ENCODE measurements at places on chromosomes 2 and 18. TPM values are rescaled to one million over a fixed set of nuclear protein-coding genes. Genes with fewer than 3 reads are reported as not detected.

The PTPRN gene
- polyA plus RNA-seq = 0.30 TPM

GRCh38 chr2:70029814-70030409 lies 57.4 kb upstream of the PCBP1 start:
- peak; percentile 34 for DNase-seq

The NTSR2 gene
- polyA plus RNA-seq = not detected

- no peak for DNase-seq
Measured at GRCh38 chr18:56402872-56403516, 235.4 kb downstream of the TXNL1 start.

The HK2 gene
- 2.1 TPM for polyA plus RNA-seq

- peak; percentile 55 for DNase-seq
Measured at GRCh38 chr2:158953926-158954763, 14.3 kb upstream of the TANC1 start.

The FBXO15 gene
- polyA plus RNA-seq = 4.4 TPM

- DNase-seq = no peak
Measured at GRCh38 chr2:177584030-177584692, 191.6 kb downstream of the AGPS start.

The NT5C1B gene
- 0.73 TPM for polyA plus RNA-seq

The SKOR2 gene
- polyA plus RNA-seq = not detected

GRCh38 chr2:181111059-181111458 lies 130.7 kb downstream of the UBE2E3 start:
- DNase-seq = no peak

DNA sequence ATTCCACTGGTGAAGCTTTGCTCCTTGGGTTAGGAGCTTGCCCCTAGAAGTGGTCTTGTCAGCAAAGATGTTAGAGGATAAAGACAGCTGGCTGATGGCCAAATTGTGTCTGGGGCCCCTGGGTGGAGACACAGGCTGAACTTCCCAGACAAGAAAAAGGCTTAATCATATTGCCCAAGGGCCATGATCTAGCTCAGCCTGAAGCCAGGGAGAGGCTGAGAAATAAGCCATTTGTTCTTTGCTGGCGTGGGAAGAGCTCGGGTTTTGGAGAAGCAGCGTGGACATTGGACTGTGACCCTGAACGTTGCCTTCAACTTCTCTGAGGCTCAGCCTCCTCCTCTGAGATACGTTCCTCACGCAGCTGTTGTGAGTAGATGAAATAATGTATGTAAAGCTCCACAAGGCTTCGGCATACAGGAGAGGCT lies 153.0 kb downstream of the ZFP36L2 start:
- peak; percentile 57 for DNase-seq

- DNase-seq = no peak
Measured at GRCh38 chr2:220493871-220494525, 866.6 kb downstream of the SLC4A3 start.

DNA sequence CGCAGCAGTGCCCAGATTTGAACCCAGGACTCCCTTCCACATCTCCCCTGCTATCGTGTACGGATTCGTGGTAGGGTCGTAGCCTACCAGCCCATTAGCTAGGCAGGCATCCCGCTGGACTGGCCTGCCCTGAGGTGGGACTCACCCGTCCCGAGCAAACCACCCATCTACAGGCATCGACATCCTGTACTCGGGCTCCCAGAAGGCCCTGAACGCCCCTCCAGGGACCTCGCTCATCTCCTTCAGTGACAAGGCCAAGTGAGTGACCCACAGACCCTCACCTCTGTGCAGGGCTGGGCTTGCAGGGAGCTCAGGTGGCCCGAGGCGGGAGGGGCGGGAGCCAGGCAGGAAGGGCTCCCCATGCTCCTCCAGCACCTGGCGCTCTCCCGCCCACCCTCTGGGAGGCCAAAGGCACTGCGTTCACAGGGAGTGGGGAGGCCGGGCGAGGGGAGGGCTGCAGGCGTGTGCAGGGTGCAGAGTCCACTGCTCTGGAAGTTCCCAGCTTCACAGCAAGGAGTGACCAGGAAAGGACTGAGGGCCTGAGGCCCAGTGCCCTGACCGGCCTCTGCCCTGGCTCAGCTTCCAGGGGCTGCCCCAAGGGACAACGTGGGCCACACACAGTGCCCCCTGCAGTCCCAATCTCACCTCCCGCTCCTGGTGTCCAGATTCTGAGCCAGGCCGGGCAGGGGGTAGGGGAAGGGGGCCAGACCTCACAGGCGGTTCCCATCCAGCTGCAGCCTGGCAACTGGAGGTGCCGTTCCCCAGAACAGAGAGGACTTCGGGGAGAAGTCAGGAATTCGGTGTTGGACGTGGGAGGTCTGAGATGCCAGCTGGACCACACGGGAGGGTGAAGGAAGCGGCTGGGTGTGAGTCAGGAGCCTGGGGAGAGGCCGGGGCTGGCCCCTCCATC lies 5.4 kb downstream of the AGXT start:
- no peak for DNase-seq

DNA sequence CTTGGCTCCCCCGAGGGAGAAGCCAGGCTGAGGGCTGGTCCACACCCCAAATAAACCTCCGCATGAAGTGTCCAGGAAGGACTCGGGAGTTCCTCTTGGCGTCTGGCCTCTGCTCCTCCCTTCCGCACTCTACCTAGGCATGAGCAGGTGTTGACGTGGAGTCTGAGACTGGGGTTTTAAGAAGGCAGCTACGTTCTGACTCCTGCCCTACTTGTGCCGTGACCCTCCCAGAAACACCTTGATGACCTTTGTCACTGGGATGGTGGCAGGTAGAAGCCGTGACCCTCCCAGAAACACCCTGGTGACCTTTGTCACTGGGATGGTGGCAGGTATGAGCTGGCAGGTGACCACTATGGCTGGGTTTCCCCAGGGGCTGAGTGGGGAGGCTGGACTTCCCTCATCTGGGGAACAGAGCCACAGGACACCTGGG lies 54.8 kb downstream of the HS6ST1 start:
- no peak for DNase-seq

GRCh38 chr18:49175071-49175470 lies 224.3 kb upstream of the SMAD7 start:
- no peak for DNase-seq

DNA sequence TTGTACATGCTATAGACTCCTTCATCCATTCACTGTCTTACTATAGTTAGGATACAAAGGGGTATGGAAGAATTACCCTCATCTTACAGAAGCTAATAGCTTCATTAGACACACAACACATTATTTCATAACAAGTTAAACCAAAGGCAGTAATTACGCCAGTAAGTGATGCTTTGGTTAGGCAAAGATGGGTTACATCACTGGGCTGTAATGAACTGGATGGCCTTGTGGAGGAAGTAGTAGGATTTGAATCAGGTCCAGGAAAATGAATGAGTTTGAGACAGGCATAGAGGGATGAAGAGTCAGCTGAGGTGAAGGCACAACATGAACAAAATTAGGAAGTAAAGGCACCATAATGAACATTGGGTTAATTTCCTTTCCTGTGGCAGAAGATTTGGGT lies 80.1 kb downstream of the SOCS6 start:
- no peak for DNase-seq

The TEKT4 gene
- polyA plus RNA-seq = 0.16 TPM

GRCh38 chr2:173963323-173963816 lies 1.8 kb downstream of the SP3 start:
- no peak for DNase-seq

The HOXD4 gene
- 0.52 TPM for polyA plus RNA-seq

The C1D gene
- polyA plus RNA-seq = 51.2 TPM

- peak; percentile 58 for DNase-seq
Measured at GRCh38 chr2:205496772-205497171, 185.5 kb upstream of the NRP2 start.

DNA sequence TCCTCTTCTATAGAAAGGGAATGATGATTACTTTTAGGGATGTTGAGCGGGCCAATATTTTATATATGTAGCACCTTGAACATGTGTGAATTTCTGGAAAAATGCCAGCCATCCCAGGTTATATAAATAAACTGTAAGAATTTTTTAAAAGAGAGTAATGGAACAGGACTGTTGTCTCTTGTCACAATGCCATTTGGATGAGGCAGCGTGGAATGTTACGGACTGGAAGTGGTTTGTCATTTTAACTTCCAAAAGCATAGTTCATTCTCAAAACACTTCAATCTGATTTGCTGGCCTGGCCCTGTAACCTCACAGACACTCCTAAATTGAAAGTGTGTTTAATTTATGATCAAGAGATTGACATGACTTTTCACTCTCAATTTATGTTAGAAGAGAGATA lies 70.8 kb downstream of the TPGS2 start:
- DNase-seq = no peak

GRCh38 chr2:39407516-39408296 lies 29.4 kb downstream of the MAP4K3 start:
- no peak for DNase-seq

The CAD gene
- 31.5 TPM for polyA plus RNA-seq

- DNase-seq = no peak
Measured at GRCh38 chr2:240224676-240225075, 84.2 kb upstream of the OTOS start.

The PPIL3 gene
- 62.6 TPM for polyA plus RNA-seq

- peak; percentile 51 for DNase-seq
Measured at GRCh38 chr2:55051026-55051866, 995 bp upstream of the RTN4 start.

- no peak for DNase-seq
Measured at GRCh38 chr2:110707386-110707965, 24.9 kb upstream of the ACOXL start.

DNA sequence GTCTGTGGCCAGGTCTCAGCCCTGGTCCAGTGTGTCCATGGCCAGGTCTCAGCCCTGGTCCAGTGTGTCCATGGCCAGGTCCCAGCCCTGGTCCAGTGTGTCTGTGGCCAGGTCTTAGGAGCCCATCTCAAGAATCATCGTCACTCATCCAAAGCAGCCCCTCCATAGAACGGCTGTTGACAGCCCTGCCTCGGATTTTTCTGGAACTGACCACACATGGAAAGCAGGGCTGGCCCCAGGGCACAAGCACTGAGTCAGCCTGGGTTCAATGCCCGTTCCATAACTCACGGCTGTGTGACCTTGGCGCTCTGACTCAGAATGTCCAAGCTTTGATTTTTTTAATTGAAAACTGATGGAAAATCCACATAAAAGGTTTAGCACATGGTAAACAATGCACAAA lies 59.9 kb upstream of the SNTG2 start:
- DNase-seq = no peak

The DPP10 gene
- 4.3 TPM for polyA plus RNA-seq

DNA sequence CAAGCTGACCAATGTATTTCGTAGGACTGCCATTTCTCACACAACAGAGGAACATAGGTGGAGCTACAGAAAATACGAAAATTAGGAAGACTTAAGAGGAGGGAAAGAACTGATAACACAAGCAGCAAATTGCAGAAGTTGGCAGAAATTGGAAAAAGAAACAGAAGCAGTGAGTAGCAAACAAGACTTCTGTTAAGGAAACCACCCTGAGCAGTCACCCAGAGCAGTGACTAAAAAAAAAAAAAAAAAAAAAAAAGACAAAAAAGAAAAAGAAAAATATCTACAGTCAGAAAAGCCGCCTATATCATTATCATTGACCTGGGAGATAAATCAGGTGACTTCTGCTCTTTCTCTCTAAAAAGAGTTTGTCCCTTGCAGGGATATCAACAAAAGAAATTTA lies 21.4 kb downstream of the STK17B start:
- no peak for DNase-seq

The PMAIP1 gene
- polyA plus RNA-seq = 2.7 TPM

The ECEL1 gene
- 0.25 TPM for polyA plus RNA-seq

GRCh38 chr2:240238786-240239185 lies 98.3 kb upstream of the OTOS start:
- DNase-seq = no peak

- no peak for DNase-seq
Measured at GRCh38 chr18:73461780-73462059, 593.9 kb upstream of the NETO1 start.

DNA sequence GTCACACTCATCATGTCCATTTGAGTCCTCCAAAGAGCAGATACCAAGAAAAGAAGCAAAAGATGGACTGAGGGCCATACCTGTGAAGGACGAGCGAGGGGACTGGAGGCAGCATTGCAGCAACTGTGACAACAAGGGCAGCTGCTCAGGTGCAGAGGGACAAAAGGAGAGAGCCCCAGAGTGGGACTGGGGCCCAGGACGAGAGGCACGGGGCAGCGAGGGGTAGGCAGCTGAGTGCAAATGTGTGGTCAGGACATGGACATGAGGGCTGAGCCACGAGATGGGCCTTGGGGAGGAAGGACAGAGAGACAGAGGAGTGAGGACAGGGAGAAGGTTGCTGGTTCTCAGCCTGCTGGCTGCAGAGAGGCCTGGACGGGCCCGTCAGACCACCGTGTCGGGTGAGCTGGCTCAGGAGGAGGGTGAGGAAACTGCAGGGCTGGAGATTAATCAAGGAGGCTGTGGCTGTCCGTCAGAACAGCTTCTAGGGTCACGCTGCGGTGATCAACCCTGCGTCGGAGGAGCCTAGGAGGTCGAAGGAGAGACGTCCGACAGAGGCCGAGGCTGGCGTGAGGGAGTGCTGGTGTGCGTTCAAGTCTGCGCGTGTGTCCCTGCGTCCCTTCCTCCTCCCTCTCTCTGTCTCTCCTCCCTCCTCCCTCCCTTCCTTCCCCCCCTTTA lies 206.8 kb upstream of the HDAC4 start:
- no peak for DNase-seq

- peak; percentile 36 for DNase-seq
Measured at GRCh38 chr2:181104512-181105115, 124.2 kb downstream of the UBE2E3 start.

- no peak for DNase-seq
Measured at GRCh38 chr2:52703004-52703403, 1064.6 kb upstream of the CHAC2 start.

- no peak for DNase-seq
Measured at GRCh38 chr2:9286554-9287399, 80.2 kb downstream of the ASAP2 start.

The ARHGAP25 gene
- polyA plus RNA-seq = 6.9 TPM

DNA sequence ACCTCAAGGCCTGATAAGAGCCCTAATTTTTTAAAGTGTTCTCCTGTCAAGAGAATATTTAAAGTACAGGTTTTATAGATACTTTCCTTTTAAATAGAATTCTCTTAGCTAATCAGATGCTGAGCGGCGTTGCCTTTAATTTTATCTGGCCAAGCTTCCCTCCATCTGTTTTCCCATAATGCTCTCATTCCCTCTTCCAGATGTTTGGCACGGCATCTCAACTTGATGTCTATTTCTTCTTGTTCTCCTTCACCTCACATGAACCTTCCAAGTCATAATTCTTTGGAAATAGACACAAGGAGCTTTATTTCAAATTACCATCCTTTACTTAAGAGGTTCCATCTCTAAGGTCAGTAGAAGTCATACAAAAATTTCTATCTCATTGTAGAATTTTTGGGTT lies 76.1 kb upstream of the CPO start:
- DNase-seq = no peak

DNA sequence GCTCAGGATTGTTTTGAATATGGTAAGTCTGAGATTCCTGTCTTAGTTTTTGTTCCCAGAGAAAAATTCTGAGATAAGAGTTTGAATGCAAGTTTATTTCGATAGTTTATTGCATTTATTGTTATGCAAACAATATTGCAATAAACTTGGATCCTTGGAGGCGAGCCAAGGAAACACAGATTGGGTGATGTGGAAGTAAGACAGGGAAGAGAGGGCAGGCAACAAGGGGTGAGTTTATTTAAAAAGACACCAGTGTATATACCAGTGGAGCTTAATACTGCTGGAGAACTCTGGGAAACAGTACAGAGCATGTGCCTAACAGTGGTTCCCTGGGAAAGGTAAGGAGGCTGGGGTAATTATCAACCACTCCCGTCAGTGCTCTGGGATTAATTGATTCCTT lies 87.5 kb upstream of the NEDD4L start:
- DNase-seq = no peak

Measured in right lung (tissue), 10 donors.